PC-3 (cell line): ENCODE measurements at places on chromosomes 6 and 20. TPM values are rescaled to one million over a fixed set of nuclear protein-coding genes. Genes with fewer than 3 reads are reported as not detected.
A peak's percentile ranks its signal among the peaks of the same experiment; 100 is the strongest.

The SLC25A27 gene
- total RNA-seq: 3.8 and 13.6 TPM in 2 replicates

The PLA2G7 gene
- 1.8 and 2.9 TPM in 2 replicates for total RNA-seq

DNA sequence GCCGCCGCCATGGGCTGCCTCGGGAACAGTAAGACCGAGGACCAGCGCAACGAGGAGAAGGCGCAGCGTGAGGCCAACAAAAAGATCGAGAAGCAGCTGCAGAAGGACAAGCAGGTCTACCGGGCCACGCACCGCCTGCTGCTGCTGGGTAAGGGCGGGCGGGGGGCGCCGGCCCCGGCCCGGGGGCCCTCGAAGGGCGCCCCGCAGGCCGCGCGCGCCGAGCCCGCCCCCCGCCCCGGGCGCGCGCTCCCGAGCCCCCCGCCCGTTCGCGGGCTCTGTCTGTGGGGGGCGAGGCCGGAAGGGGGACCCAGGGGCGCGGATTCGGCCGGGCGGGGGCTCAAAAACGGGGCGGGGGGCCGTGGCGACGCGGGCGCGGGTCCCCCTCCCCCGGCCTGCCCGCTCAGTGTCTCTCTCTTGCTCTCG is 39.2 kb downstream of the GNAS start:
- DNase-seq: no peak

DNA sequence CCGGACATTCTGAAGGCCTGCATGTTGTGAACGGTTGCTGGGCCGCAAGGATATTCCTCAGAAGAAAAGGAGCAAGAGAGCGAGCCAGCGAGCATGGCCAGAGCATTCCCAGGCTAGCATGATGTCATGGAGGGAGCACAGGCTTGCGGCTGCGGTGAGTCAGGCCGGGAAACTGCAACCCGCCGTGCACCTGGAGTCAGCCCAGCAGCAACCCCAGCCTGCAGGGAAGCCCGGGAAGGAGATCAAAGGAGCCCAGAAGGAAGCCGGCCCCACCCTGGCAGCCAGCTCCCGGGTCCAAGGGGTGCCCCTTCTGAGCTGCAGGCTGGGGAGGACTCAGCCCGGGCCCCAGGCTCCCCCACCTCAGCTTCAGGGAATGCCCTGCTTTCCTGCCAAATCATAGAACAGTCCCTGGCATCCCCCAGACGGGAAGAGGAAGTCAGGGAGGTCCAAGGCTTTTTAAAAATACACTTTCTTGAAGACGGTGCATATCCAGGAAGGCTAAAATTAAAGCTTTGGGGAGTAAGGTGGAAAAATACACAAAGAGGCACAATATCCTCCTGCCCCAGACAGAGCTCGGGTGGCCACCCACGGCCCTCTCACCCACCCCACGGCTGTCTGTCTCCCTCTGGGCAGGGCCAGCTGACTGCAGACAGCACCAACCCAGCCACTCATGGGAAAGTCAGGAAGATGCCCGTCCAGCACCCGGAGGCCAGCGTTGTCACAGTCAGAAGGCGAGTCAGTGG is 53.7 kb downstream of the BMP7 start:
- DNase-seq: peak; percentile 93

- DNase-seq: no peak
Observed at GRCh38 chr6:140183881-140184280, 809.4 kb upstream of the CITED2 start.
